Testis (tissue), 5 donors: ENCODE measurements at places on chromosomes 3 and 15. TPM values are rescaled to one million over a fixed set of nuclear protein-coding genes. Genes with fewer than 3 reads are reported as not detected.

SLC27A2 gene
- total RNA-seq, result 2.5 TPM

CALML4 gene
- total RNA-seq, result 10.4 TPM

SLC2A2 gene
- not detected for total RNA-seq

UROC1 gene
- 0.25 TPM for total RNA-seq

COL7A1 gene
- 34.1 TPM for total RNA-seq

PRKCD gene
- total RNA-seq, result 44.5 TPM

ACKR2 gene
- total RNA-seq, result 7.8 TPM

SLC25A26 gene
- total RNA-seq, result 30.0 TPM

PPM1L gene
- total RNA-seq, result 19.6 TPM

PCOLCE2 gene
- 14.4 TPM for total RNA-seq

CHRNB4 gene
- total RNA-seq, result 8.0 TPM

CLDN18 gene
- 1.7 TPM for total RNA-seq

AHSG gene
- total RNA-seq, result 0.81 TPM

ZNF620 gene
- total RNA-seq, result 3.7 TPM

BSN gene
- 25.3 TPM for total RNA-seq

CFAP91 gene
- total RNA-seq, result 47.6 TPM

PTPRG gene
- total RNA-seq, result 75.4 TPM

FBXW12 gene
- total RNA-seq, result 2.0 TPM

GP5 gene
- 0.16 TPM for total RNA-seq

ZNF80 gene
- total RNA-seq, result 0.74 TPM

CCRL2 gene
- total RNA-seq, result 0.31 TPM

CYP11A1 gene
- total RNA-seq, result 74.3 TPM
